ENCODE measurements at places on chromosomes 3 and 15.
A peak's percentile ranks its signal among the peaks of the same experiment; 100 is the strongest.

GRCh38 chr3:122793568-122794416, at the start of gene HSPBAP1:
Gene HSPBAP1 (minus strand): TSS chr3:122793831. CDS start chr3:122793680, 151 bp downstream.
- DNase-seq = peak; percentile 91

DNA sequence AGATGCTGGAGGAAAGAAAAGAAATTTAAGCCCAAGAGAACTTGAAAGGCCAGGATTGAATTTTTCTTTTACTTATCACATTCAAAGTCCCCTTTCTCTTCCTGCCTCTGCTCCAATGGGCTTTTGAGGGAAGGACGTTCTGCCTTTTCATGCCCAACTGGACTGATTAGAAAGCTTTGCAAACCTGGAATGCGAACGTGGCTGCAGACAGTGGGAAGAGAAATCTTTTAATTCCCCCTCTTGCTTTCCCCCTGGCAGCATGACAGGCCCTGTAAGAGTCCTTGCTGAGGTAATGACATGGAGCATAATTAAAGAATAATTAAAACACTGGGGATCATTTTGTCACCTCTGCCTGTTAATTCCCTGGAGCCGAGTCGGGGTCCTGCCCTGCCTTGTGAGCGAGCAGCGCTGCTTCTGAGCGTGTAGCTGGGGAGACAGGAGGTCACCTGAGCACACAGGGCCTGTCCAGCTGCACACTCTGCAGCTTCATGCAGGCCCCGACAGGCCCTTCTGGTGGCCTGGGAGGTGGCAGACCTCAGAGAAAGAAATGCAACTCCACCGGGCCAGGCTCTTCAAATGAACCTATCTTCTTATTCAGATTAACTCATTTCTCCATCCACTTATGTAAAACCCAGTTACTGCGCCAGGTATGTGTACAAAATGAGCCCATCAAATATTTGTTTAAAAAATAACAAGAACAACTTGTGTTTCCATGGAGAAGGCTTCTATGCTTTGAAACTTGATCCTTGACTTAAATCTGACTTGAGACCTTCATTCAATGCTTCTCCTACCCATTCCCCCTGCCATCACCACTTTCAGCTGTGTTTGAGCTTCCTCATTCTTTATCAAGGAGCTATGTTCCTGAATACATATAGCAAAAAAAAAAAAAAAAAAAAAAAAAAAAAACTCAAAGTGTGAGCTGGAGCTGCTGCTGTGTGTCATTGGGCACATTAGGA, 628.2 kb upstream of the CFAP20DC start:
- DNase-seq = peak; percentile 81

- no peak for DNase-seq
Measured at GRCh38 chr3:196016485-196016884, 65.4 kb downstream of the TFRC start.

GRCh38 chr3:191255156-191255555, 56.1 kb downstream of the OSTN start:
- DNase-seq = peak; percentile 10

DNA sequence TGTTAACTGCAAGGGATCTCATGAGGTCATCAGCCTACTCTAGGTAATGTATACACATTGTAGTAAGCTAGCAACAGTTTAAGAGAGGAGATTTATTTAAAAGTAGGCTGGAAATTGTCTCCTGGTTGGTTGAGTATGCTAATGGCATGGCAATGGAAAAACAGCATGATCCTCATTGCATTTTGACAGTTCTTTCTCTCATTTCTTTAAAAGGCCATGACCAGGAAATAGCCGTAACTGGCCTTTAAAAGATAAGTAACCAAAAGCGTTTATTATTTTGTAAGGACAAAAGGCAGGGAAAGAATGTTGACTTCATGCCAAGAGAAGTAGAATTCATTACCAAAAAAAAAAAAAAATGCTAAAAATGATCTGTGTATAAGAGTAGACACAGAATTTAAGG, 310.3 kb downstream of the FGF12 start:
- no peak for DNase-seq

DNA sequence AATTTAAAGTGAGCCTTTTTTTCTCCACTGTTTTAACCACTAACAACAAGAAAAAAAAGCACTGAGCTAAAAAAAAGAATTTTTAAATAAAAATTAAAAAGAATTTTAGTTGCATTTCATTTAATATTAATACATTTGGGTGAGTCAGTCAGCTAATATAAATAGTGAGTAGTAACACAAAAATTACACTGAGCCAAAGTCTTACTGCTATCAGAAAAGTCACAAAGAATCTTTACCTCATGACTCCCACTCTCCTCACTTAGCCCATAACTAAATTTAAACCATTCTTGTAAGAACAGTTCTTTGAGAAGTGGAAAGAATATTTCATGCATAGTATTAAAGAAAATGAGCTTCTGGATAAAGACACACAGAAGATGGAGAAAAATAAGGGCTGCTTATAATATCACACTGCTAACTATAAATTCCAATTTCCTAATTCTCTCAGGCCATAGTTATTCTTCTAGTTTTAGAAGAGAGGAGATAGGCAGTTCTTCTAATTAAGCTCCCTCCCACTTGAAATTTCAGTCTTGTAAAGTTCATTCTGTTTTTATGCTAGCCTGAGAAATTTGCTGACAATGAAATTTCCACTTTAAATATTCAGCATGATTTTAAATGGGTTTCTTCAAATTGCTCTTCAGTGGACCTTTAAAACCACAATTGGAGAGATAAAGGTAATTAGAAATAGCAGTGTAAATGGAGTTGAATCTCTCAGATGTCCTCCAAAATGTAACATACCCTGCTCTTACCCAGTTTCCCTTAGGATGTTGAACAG, 17.6 kb downstream of the SHQ1 start:
- no peak for DNase-seq

GRCh38 chr3:124142389-124142970, 150.6 kb upstream of the ROPN1 start:
- no peak for DNase-seq

DNA sequence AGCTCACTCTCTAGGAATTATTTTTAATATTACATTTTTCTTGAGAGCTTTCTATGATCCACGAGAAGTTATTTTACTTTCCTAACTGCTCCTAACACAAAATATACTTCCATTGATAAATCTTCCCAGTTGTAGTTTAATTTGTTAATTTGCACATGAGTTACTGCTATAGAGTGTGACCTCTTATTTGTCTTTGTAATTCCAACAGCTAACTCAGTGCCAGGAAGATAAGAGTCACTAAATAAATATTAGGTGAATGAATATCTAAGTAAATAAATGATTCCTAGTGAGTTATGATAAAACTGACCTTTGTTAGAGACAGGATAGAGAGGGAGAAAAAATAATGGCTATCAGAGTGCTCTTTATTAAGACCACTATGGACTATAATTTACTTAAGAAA, 319.9 kb downstream of the NAALADL2 start:
- no peak for DNase-seq

- no peak for DNase-seq
Measured at GRCh38 chr15:50916400-50916799, 7.9 kb downstream of the AP4E1 start.

DNA sequence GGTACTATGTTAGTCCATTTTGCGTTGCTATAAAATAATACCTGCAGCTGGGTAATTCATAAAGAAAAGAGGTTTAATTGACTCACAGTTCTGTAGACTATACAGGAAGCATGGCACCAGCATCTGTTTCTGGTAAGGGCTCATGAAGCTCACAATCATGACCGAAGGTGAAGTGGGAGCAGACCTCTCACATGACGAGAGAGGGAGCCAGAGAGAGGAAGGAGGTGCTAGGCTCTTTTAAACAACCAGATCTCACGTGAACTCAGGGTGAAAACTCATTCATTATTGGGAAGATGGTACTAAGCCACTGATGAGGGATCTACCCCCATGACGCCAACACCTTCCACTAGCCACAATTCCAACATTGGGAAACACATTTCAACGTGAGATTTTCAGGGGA, 301.7 kb upstream of the MDFIC2 start:
- DNase-seq = no peak

- DNase-seq = peak; percentile 24
Measured at GRCh38 chr3:81910244-81910852, 148.9 kb upstream of the GBE1 start.

GRCh38 chr15:52803467-52804306, 13.6 kb upstream of the ONECUT1 start:
- no peak for DNase-seq

Data from WERI-Rb-1 (cell line).